ENCODE measurements at places on chromosomes 6 and 20.

GRCh38 chr6:31815025-31815838, at the start of the genes HSPA1A and HSPA1L:
TSS of gene HSPA1A (plus strand) at chr6:31815543. CDS start at chr6:31815757, 214 bp downstream.
TSS of gene HSPA1L (minus strand) at chr6:31815283. CDS start at chr6:31811972, 3,311 bp downstream.
- DNase-seq, result peak; percentile 51

- DNase-seq, result no peak
Observed at GRCh38 chr20:49268600-49269365, 9.1 kb downstream of the ZNFX1 start.

DNA sequence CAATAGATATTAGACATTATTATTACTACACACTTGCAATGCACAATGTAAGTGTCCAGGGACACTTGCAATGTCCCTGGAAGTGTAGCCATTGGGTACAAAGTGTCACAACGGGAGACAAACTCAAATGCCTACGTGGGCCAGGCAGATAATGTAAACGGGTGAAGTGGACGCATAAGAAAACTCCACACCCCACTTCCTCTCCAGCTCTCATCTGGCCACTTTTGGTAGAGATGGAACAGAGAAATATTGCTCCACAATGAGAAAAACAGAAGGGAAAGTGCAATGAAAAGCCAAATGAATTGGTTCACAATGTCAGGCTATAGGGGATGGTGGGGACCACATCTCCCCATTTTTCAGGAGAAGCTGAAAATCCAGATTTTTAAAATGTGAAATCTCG, 9.4 kb downstream of the SULF2 start:
- DNase-seq, result no peak

- DNase-seq, result no peak
Observed at GRCh38 chr6:156689656-156690055, 87.5 kb upstream of the ARID1B start.

GRCh38 chr6:119224095-119224701, 125.4 kb downstream of the MAN1A1 start:
- DNase-seq, result no peak

GRCh38 chr6:498795-499231, 107.3 kb downstream of the IRF4 start:
- DNase-seq, result peak; percentile 14

DNA sequence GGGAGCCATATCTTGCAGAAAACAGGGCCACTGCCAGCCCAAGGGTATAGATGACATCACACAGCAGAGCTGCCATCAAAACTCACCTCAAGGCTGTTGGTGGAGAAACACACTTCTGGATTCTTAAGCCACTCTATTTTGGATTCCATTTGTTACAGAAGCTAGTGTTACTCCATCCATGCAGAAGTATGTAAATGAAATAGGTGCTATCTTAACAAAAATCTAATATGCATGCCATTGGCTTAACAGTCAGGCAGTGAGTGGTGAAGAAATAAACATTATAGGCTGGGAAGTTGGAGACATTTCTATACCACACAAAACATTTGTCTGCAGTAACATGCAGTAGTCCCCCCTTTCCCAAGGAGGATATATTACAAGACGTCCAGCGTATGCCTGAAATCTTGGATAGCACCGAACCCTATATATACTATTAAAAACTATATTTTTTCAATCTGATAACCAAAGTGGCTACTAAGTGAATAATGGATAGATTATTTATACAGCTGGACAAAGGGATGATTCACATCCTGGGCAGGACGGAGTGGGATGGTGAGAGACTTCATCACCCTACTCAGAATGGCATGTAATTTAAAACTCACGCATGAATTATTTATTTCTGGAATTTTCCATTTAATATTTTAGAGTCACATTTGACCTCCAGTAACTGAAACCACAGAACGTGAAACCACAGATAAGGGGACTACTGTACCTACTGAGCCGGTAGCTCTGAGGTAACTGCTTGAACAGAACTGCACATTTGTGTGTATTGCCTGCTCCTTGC, 160.0 kb upstream of the PLN start:
- DNase-seq, result no peak

DNA sequence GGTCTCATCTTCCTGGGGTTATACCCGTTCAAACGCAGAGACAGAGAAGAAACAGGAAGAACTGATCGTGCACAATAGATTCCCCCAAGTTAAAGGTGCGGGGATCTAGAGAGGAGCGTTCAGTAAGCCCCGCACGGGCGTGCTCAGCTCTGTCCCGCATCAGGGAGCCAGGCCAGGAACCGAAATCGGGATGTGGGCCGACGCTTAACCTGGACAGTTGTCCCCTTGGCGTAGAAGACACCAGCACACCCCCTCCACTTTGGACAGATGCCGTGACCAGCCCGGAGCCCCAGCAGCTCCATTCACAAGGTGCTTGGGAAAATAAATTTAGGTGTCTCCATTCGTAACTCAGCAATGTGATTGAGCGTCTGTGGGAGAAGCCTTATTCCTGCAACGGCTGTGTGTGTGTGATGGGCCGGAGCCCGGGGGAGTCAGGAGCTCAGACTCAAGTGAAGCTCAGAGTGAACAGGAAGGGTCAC, 24.0 kb upstream of the GATA5 start:
- DNase-seq, result no peak

DNA sequence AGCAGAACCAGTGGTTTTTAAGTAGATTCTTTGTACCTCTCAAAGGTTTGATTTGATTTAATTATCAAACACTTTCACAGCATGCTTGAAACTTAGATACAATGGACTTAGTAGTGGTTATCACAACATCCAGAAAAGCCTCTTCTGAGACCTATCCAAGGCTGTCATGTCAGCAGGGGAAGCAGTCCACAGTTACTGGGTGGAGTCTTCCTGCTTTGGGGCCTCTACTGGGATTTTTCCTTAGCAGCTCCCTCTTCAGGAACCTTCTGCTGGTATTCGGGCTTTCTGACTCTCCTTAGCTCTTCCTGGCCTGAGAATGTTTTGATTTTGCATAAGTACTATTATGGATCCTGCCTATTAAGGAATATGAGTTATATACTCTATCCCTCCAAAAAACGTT, 36.0 kb downstream of the ARFGEF2 start:
- DNase-seq, result no peak

- no peak for DNase-seq
Observed at GRCh38 chr20:40583636-40584035, 105.4 kb downstream of the MAFB start.

DNA sequence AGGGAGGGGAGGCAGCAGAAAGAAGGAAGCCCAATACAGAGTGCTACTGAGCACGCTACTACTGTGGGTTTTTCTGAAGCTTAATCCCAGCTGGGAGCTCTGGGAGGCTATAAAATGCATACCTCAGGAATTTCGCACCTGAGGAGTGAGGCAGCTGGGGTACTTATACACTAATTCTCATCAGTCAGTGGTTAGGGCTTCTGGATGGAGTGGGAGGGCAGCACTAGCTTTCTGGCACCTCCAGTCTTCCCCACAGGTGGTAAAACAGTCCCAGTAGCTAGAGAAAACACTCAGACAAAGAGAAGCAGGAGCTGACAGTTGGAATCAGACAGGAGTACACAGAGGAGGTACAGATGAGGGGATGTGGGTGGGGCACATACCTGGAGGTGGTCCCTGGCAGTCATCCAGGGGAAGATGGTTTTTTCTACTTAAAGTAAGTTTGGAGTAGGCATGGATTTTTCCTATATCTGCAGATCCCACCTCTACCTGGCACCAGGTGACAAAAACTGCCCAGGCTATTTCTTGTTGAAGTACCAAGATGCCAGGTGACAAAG, 37.8 kb downstream of the CPXM1 start:
- DNase-seq, result no peak

DNA sequence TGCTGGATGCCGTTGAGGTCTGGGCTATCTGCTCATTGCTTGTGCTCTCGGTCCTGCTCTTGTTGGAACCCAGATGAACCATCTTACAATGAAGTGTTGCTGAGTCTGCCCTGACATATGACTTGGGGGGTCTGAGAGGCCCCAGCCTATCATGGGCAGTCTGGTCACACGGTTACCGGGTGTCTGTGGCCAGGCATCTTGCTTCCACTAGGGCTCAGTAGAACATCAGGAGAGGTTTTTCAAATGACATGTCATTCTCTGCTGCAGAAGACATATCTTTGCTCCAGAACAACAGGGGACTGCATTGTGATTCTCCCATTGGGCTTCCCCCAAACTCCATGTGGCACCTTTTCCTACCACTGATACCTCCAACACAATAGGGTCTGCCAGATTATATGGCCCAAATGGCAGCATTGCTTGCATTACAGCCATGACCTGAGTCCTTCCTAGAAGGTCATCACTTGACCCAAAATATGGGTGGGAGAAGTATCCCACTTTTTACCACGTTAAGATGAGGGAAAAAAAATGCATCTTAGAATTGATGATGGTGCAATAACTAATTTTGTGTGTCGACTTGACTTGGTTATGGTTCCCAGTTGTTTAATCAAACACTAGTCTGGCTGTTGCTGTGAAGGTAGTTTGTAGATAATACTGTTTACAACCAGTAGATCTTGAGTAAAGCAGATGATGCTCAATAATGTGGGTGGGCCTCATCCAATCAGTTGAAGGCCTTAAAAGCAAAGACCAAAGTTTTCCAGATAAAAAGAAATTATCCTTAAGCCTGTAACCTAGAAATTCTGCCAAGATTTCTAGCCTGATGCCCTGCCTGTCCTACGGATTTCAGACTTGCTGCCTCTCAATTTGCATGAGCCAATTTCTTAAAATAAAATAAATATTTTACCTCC, 241.0 kb downstream of the QKI start:
- DNase-seq, result no peak

GRCh38 chr20:12049125-12049524, 131.4 kb downstream of the BTBD3 start:
- no peak for DNase-seq

DNA sequence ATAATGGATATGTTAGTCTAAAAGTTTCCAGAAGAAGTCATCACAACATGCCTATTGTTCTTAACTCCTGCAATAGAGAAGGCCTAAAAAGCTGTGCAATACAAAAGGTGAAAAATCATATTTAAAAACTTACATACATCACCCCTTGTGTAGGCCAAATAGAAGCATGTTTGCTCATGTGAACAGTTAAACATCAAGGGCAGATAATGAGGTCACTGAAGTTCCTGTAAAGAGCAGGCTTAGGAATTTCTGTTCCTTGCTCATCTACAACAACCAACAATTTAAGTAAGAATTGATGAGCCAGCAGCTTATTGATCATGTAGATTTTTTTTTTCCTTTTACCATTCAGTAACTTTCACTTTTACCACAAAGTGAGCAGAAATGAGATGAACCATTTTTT, 7.5 kb upstream of the NUP153 start:
- no peak for DNase-seq

DNA sequence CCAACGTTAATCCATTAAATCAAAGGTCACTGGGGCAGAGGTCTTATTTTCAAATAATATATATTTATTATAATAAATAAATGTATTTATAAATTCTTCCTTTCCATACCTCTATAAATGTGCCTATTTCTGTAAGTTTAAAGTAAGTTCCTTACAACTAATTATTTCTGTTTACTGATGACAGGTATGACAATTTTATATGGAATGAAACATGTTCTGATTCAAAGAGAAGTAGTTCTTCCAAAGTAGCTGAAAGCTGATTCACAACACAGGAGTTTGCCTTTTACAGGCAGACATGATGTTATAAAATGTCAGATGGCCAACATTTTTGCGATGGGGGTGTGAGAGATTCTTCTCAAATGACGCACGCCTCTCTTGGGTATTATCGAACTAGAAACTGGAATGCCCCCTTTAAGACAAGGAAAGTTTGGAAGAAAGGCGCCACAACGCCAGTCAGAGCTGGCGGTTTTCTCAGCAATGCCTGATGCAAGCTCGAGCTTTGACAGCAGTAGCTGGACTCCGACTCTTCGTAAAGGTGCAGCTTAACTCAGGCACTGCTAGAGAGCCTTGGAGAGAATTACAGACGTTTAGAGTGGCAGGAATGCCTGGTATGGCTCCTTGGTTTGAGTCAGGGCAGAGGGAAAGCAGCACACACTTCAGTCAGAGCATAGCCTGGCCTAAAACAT, 92.1 kb downstream of the FOXC1 start:
- no peak for DNase-seq

DNA sequence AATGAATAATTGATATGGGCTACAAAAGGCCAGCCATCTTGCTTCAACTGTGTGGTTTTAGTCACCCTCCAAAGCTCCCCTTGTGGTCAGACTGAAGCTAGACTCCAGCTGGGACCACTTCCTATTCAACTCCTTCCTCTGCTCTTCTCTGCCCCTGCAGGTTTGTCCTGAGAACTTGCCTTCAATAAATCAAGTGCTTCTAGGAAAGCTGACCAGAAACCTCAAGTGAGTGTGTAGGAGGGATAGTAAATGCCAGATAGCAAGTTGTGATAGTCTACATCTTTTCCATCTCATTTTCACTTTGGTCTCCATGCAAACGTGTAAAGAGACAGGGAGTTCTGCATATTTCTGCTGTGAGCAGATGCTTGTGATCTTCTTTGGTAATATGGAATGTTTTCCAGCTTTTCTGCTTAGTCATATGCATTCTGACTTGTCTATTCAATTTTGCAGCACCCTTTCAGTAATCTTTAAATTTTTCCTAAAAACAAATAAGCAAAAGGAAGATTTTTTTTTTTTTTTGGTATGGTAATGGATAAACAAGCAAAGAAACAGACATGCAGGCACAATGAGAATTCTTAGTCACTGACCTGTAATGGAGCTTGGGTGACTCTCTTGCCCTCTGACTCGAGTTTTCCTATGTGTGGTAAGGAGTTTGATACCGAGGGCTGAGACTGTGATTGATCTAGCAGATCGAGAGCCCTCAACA, 201.3 kb upstream of the BTBD3 start:
- no peak for DNase-seq

- DNase-seq, result no peak
Observed at GRCh38 chr6:154526996-154527395, 16.5 kb upstream of the CNKSR3 start.

DNA sequence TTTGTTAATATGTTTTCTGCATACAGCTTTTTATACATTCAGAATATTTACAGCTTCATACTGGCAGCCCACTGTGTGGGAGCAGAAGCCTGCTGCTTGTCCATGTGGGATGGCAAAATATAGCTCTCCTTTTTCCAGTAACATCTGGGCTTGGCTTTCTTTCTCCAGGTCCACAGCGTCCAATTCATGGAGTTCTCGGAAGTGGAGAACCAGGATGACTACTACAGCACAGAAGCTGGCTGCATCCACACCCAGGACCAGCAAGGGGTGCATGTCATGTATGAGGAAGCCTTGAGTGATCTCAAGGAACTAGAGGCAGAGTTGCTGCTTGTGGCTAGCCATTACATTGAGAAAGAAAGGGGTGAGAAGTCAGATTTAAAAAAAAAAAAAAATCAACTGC, 143.1 kb downstream of the CD164 start:
- no peak for DNase-seq

- DNase-seq, result peak; percentile 9
Observed at GRCh38 chr6:26056583-26057350, 30.5 kb upstream of the HFE start.

- no peak for DNase-seq
Observed at GRCh38 chr20:56689852-56690485, 60.9 kb downstream of the TFAP2C start.

DNA sequence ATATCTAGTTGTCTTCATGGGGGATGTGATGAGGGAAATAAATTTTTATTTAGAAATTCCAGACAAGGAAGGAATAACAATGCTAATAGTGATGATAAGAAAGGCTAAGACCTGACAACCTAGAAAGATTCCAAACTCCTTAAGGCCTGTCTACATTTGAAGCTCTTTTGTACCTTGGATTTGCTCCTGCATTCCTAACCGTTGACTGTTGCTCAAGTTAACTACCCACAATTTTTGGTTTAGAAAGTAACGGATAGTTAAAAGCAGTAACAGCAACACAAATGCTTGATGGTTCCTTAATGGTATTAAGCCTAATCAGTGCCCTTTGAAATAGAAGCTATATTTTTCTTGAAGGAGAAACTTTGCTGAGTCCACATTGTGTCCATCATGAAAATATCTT, 52.9 kb downstream of the TRMT11 start:
- no peak for DNase-seq

Measured in activated gamma-delta T cell treated with Interleukin-2 at 50 U/mL for 16 hours (primary cell).